ENCODE measurements at places on chromosomes 13 and 19.

DNA sequence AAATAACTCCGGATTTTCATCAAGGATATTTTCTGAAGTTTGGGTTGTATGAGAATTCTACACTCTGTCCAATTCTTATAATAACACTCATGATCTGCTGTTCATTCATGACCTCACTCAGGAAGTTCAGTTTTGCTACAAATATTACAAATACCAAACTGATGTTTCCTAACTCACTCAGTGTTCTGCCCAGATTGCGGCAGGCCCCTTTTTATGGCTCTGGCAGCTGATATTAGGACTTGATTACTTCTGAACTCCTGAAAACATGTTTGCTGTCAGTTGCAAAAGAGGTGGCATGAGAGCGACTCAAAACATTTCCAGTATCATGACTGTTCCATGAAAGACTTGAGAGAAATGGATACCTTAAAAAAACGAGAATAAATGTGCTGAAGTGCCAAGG, 188.0 kb downstream of the RGCC start:
- DNase-seq: peak; percentile 27

GRCh38 chr19:6772028-6772865, at the start of gene VAV1:
VAV1 (plus strand) TSS chr19:6772708; CDS start chr19:6772808, 100 bp downstream.
- no peak for DNase-seq

- no peak for DNase-seq
Observed at GRCh38 chr13:30545320-30545719, 72.4 kb upstream of the USPL1 start.

GRCh38 chr13:86945584-86945983, 725.6 kb upstream of the SLITRK5 start:
- no peak for DNase-seq

- DNase-seq: no peak
Observed at GRCh38 chr13:113122550-113123225, at the start of gene F10. F10 (plus strand) TSS chr13:113122799; CDS start chr13:113122856, 57 bp downstream.

GRCh38 chr19:44618640-44619357, 5.4 kb downstream of the IGSF23 start:
- DNase-seq: no peak

DNA sequence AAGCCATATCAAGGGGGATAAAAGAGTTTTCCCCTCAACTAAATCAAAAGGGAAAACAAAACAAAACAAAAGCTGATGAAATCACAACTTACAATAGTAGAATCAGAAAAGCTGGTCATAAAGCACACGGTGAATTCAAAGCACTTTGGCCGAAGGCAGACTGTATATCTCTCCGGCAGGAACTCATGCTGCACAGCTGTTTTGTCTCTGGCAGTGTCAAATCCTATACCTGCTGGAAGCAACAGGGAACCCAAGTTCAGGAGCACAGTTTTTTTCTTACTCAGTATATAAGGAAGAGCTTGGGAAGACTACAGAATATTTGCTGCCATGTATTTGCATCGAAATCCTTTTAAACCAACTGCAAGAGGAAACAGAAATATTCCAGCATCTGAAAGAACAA, 213.7 kb downstream of the RFC3 start:
- no peak for DNase-seq

GRCh38 chr13:39110518-39111097, 72.4 kb downstream of the NHLRC3 start:
- no peak for DNase-seq

GRCh38 chr19:4515732-4516131, 2.6 kb downstream of the PLIN4 start:
- no peak for DNase-seq

- no peak for DNase-seq
Observed at GRCh38 chr13:94765814-94766213, 53.5 kb upstream of the SOX21 start.

DNA sequence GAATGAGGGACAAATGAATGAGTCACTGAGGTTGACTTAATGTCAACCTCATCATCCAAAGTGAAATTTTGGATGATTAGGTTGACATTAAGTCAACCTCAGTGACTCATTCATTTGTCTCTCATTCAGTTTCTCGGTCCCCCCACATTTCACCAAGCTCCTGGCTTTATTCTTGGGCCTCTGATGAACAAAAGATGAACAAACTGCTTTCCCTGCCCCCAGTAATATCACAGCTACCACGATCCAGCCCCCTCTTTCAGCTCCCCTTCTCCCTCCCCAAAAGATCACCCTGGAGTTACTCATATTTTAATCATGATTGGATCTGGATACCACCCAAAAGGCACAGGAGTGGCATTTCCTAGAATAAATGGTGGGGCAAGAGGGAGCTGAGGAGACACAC, 10.8 kb downstream of the CEACAM18 start:
- DNase-seq: no peak

DNA sequence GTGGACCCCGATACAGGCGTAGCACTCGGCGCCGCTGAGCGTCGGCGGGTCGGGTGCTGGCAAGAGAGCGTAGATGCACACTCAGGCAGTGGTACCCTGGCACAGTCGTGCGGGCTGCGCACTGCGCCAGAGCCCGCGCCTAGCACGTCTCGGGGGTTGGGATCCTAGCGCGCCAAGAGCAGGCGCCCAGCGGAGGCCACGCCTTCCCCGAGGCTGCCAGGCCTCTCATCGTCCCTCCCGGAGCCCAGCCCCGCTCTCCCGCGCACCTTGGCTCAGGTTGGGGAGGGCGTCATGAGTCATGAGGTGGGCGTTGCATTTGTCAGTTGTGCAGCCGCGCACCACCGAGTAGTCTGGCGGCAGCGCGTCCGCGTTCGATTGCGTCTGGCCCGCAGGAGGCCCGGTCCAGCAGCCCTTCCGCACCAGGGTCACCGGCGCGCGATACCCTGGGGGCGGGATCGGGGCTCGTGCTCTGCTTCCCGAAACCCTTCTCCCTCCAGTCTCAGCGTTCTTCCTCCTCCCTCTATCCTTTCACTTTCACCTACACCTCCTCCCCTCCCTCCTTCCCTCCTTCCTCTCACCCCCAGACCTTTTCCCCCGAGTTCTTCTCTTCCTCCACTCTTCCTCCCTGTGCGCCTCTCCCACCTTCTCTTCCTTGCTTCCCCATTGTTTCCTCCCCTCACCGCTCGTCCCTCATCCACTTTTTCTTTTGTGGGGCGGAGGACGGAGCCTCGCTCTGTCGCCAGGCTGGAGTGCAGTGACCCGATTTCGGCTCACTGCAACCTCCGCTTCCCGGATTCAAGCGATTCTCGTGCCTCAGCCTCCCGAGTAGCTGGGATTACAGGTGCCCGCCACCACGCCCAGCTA, 3.5 kb downstream of the LYPD5 start:
- peak; percentile 41 for DNase-seq

DNA sequence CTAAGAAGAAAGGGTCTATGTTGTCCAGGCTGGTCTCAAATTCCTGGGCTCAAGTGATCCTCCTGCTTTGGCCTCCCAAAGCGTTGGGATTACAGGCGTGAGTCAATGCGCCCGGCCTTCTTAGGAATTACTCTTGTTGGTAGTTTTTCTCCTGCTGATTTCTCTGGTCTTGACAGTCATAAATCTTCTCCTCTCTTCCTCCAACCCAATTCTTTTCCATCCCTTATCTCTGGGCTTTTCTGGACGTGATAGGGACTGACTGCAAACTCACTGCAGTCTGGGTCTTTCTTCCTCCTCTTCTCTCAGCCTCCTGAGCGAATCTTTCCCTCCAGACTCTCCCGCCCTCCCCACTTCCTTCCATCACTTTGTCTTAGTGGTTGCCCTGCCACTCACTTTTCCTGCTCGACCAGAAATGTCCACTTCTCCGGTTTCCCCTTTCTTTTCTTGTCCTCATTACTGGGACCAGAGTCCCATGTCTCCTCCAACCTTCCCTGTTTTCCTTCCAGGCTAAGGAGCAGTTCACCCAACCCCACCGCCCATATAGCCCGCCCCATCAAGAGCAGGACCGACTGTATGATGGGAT, 21.9 kb upstream of the TIMM44 start:
- DNase-seq: no peak

- no peak for DNase-seq
Observed at GRCh38 chr19:10420444-10421239, at the start of gene PDE4A. PDE4A (plus strand) TSS chr19:10420538; CDS start chr19:10420765, 227 bp downstream.

- no peak for DNase-seq
Observed at GRCh38 chr13:23686948-23687347, 116.7 kb downstream of the TNFRSF19 start.

GRCh38 chr19:35767288-35768081, 7.9 kb upstream of the ARHGAP33 start:
- no peak for DNase-seq

DNA sequence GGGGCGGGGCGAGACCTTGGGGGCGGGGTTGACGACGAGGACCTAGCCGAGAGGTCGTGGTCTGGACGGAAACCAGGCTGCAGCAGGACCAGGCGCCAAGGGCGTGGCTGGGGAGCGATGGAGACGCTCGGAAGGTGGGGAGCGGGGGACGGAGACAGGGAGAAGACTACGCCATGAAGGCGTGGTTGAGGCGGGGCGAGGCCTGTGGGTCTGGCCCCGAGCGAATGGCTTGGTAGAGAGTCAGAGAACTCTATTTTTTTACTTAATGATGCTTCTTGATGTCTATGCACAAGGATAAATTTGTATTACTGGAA, 674 bp upstream of the FBXL12 start:
- DNase-seq: no peak

DNA sequence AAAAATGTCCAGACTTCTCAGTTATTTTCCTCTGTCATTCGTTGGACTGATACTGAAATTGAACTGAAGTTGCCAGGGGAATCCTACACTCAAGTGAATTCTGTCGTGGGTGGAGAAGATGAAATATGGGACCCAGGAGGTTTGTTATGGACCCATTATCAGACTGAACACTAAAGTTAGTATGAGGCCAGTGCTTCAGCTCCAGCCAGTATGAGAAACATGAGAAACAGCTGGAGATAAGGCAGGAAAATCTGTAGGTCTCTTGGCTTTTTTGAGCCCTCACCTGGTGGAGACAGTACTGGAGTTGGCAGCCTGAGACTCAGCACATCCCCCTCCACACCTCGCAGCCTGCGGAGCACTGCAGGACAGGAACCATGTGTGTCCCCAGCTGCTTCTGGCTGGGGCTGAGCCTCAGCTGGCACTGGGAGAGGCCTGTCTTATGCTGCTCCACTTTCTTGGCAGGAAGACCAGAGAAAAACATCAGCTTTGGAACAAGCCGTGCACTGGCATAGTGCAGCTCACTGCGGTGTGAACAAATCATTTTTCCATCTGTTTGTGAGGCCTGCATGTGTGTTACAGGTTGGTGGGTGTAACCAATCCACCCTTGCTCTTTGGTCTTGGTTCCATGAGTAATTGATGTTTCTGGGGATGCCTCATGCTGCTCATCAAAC, 641.0 kb downstream of the FGF9 start:
- DNase-seq: no peak

- DNase-seq: no peak
Observed at GRCh38 chr13:98328511-98328910, 151.4 kb upstream of the RNF113B start.

GRCh38 chr13:48404952-48405351, 8.0 kb downstream of the LPAR6 start:
- DNase-seq: no peak

GRCh38 chr13:85419611-85420010, 379.6 kb downstream of the SLITRK6 start:
- no peak for DNase-seq

- DNase-seq: no peak
Observed at GRCh38 chr13:83753912-83754624, 128.2 kb downstream of the SLITRK1 start.

DNA sequence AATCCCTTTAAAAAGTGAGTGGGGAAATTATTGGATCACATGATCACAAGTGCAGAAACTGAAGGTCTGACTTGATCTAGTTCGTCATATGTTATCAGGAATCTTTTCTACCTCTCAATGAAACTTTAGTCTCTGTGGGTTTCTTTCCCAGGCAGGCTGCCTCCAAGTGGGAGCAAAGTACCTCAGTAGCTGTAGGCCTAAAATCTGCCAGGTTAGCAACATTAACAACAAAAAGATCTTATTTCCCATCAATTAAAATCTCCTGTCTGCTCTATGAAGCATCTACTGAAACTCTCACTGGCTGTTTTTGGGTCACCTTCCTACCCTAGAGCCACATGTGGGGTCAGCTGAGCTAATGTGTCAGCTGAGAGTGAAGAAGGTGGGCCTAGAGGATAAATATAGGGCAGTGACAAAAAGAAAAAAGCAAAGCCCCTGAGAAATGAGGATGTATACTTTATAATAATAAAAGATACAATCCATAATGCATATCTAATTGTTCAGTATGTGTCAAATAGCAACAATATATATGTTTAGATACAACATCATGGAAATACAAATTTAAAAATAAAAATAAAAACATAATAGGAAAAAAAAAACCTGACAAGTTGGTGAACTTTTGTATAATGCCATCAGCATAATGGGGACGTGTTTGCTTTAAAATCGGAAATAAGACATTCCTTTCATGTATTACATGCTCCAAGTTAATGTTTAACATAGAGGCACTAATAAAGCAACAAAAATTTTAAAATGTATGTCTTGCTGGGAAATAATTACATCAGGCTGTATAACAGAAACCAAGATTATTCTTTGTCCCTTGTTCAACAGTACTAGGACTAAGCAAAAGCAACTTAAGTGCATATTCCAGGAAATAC, 141.1 kb downstream of the GPC5 start:
- DNase-seq: no peak

- DNase-seq: peak; percentile 71
Observed at GRCh38 chr19:4374498-4375163, 25.7 kb downstream of the SH3GL1 start.

GRCh38 chr13:98307463-98308085, 130.5 kb upstream of the RNF113B start:
- no peak for DNase-seq

DNA sequence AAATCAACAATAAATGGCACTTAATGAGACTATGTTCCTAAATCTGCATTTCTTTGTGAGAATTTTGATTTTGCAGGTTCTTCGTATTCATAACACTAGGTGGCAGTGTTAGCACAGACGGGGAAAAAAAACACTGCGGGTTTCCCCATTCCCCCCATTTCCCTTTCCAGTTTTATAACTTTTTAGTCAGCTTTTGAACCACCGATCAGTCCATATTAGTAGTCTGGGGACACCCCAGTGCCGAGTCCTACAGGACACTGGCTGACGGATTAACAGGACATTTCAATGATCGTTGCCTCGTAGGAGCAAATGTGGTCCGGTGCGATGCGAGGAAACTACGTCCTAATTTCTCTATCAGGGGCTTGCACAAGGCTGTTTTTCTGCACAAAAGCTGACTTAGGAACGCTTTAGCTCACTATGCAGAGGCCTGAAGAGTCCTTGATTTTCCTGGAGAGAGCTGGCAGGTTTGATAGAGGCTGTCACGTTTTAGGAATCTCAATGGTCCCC, 234.3 kb downstream of the LMO7 start:
- DNase-seq: peak; percentile 17

GRCh38 chr13:108674346-108674745, 44.9 kb downstream of the MYO16 start:
- no peak for DNase-seq

DNA sequence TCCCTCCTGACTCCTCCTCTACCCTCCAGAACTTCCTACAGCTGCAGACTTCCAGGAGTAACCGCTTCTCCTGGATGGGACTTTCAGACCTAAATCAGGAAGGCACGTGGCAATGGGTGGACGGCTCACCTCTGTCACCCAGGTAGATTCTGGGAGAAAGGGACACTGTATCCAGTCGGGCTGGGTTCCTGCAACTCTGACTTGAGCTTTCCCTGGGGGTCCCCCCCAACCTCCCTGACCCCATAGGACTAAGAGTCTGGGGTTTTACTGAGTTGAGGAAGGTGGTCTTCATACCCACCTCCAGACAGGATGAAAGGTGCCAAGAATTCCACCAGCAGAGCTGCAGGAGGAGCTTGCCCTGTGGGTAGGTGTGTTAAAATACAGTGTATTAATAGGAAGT, 4.4 kb downstream of the CLEC4M start:
- no peak for DNase-seq

- DNase-seq: no peak
Observed at GRCh38 chr13:71219698-71220415, 647.1 kb downstream of the DACH1 start.

- no peak for DNase-seq
Observed at GRCh38 chr19:29675120-29675649, 9.9 kb downstream of the PLEKHF1 start.

Measured in HTR-8/SVneo (cell line).